ENCODE measurements at places on chromosomes 16 and 17. TPM values are rescaled to one million over a fixed set of nuclear protein-coding genes. Genes with fewer than 3 reads are reported as not detected.

The STRADA gene
- 34.5 TPM for total RNA-seq

The KCNG4 gene
- not detected for total RNA-seq

The KRT36 gene
- not detected for total RNA-seq

The SETD1A gene
- total RNA-seq: 37.0 TPM

The UBALD2 gene
- 25.8 TPM for total RNA-seq

The MMP2 gene
- total RNA-seq: 23.1 TPM

The SLC52A1 gene
- total RNA-seq: 0.17 TPM

The TEX19 gene
- 1.4 TPM for total RNA-seq

The KRT33B gene
- total RNA-seq: not detected

The HSD3B7 gene
- 7.5 TPM for total RNA-seq

The ODAD4 gene
- total RNA-seq: 2.1 TPM

The ODF4 gene
- total RNA-seq: not detected

The TM4SF5 gene
- not detected for total RNA-seq

The PPL gene
- 29.2 TPM for total RNA-seq

The KRTAP4-5 gene
- not detected for total RNA-seq

The CCDC144A gene
- total RNA-seq: 1.9 TPM

The ADGRG3 gene
- 0.64 TPM for total RNA-seq

The KLHL10 gene
- 0.46 TPM for total RNA-seq

The CDC6 gene
- total RNA-seq: 141 TPM

The OR1A1 gene
- not detected for total RNA-seq

The CHD9NB gene
- total RNA-seq: 2.6 TPM

The DNAH17 gene
- 0.33 TPM for total RNA-seq
